Urinary bladder (tissue), 4 donors: ENCODE measurements at places on chromosomes 6 and 20.

GRCh38 chr6:135600086-135600702 is 102.7 kb upstream of the AHI1 start:
- DNase-seq = no peak

GRCh38 chr6:1020837-1021236 is 291.1 kb upstream of the FOXQ1 start:
- no peak for DNase-seq

DNA sequence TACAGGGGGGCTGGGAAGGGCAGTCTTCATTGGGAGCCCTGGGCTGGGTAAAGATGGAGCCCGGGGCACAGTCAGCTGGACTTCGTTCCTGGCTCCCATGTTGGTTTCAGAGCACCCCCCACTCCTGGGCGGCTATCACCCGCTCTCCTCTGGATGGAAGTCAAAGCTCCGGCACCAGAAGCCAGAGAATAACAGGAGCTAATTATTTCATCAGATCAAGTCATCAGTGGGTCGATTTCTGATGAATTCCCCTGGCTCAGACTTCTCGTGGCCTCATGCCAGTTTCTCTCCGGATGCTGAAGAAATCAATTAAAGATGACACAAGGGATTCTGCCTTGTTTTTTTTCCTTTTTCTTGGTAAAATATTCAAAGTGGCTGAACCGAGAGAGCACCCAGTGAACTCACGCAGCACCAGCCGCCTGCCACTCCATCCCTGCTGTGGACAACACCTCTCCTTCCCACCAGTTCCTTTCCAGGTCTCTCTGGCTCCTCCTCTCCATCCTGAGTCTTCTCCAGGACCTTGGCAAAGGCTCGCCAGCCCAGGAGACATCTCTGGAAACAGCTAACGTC is 22.5 kb downstream of the SULF2 start:
- no peak for DNase-seq

DNA sequence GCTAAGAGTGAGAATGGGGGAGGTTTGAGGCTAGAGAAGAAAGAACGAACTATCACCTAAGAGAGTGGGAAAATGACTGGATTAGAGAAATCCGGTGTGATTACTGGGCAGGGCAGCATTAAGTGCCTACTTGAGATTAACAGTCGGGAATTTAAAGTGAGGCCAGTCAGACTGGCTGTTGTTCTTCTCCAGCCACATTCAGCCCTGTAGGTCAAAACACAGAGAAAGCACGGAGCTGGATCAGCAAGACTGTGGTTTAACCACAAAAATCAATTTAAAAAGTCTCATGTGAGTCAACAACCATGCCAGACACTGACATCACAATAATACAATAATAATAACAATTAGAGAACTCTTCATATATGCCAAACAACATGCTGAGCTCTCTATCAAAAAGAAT is 301.9 kb upstream of the SGK1 start:
- DNase-seq = no peak

- no peak for DNase-seq
Measured at GRCh38 chr6:31541059-31541657, 645 bp downstream of the DDX39B start.

- DNase-seq = no peak
Measured at GRCh38 chr20:13022401-13023155, 13.8 kb downstream of the SPTLC3 start.

- no peak for DNase-seq
Measured at GRCh38 chr6:12776291-12776690, 59.7 kb downstream of the PHACTR1 start.

DNA sequence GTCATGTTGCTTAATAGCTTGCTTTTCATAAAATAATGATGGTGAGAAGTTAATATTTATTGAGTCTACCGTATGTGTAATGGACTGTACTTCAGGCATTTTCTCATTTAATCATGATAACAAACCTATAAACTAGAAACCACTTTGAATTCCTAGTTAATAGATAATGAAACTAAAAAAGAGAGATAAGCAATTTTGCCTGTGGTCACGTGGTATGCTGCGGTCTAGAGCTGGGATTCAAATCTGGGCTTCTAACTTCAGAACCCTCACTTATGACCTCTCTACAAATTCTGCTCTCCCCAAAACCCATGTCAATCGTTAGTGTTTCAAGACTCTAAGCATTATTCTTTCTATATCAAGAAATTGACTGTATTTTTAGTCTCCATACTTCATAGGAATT is 700.7 kb downstream of the PRKN start:
- DNase-seq = no peak

GRCh38 chr20:52217689-52218395 is 26.3 kb upstream of the ZFP64 start:
- no peak for DNase-seq

- DNase-seq = no peak
Measured at GRCh38 chr6:30912746-30913520, 1.1 kb upstream of the VARS2 start.

DNA sequence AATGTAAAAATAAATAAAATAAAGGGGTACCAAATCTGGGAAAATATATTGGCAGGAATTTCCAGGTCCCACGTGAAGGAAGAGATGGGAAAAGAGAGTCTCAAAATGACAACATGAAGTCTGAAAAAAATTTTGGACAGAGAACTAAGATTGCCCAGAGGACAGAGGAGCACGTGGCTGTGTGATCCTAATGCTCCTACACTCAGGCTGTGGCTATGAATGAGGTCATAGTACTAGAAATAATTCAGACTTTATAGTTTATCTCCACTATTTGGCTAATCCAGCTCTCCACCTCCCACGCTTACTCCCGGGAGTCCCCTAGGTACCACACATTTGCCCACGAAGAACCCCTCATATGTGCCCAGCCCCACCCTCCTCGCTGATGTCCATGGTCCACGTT is 42.8 kb upstream of the STMND1 start:
- DNase-seq = no peak

DNA sequence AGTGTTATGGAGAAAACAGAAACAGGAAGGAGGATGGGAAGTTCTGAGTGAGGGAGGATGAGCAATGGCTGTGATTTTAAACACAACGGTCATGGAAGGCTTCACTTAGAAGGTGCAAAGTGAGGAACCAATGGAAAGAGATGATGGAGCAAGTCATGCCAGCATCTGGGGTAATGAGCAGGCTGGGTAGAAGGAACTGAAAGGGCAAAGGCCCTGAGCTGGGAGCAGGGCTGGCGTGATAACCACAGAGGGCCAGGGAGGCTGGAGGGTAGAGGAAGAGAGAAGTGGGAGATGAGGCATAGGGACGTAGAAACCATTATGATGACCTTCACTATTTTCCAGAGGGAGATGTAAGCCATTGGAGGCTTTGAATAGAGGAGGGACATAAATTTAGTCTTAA is 43.6 kb downstream of the NHLRC1 start:
- no peak for DNase-seq

DNA sequence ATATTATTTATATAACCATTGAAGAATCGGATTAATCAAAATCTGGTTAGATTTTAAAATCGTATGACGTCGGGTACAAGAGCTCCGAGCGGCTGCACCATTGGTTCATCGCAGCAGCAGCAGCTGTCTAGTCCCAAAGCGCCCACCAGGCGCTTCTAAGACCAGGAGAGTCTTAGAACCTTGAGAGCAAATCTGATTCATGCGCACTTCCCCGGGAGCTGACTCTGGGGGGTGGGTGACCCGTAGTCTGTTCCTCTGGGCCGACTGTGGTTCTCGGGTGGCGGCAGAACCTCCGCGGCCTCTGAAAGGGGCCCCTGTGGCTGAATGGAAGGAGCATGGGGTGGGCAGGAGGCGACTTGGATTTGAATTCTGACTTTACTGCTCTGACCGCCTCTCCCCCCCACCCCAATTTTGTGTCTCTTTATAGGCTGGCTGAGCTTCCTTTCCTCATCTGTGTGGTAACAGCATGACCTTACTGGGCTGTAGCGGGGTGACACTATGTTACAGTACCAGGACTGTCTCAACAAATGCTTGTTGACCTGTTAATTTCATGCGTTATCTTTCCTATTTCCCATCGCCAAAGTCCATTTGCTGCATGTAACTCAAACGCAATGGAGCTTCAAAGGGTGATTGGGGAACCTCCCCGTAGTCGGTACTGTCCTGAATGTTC is 119.7 kb downstream of the RTN4IP1 start:
- no peak for DNase-seq
